Activated CD4-positive, alpha-beta memory T cell treated with anti-CD3 and anti-CD28 coated beads, Interleukin-2, amount 10 ng/mL, durations not matched to agents 7 days and 5 days (primary cell): ENCODE measurements at places on chromosomes 16 and 17.

DNA sequence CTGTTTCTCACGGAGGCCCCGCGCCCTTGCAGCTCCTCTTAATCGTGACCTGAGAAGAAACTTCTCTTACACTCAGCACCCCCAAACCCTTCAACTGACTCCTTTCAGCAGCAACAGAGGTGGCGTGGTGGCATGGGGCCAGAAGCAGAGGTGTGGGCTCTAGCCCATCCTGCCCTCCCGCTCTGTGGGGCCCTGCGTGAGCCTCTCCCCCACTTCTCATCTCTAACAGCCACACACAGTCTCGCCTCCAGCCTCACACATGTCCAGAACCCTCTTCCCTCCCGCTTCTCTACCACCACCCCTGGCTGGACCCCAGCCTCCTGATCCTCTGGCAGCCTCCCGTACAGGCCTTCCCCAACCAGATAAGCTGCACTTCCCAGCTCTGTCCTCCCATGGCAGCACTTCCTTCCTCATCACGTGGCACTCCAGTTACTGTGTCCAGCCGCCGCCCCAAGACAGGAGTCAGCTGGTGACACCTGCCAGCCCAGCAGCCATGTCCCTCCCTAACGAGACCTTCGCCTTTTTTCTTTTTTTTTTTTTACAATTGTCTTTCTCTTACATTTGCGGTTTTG is 30.5 kb downstream of the NSMCE1 start:
- DNase-seq: no peak

DNA sequence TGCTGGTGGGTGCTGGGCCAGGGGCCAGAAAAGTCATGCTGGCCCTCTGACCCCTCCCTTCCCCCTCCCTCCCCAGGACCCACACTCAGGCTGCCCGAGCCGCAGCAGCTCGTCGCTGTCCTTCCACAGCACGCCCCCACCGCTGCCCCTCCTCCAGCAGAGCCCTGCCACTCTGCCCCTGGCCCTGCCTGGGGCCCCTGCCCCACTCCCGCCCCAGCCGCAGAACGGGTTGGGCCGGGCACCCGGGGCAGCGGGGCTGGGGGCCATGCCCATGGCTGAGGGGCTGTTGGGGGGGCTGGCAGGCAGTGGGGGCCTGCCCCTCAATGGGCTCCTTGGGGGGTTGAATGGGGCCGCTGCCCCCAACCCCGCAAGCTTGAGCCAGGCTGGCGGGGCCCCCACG is 8.3 kb upstream of the CISD3 start:
- DNase-seq: no peak

DNA sequence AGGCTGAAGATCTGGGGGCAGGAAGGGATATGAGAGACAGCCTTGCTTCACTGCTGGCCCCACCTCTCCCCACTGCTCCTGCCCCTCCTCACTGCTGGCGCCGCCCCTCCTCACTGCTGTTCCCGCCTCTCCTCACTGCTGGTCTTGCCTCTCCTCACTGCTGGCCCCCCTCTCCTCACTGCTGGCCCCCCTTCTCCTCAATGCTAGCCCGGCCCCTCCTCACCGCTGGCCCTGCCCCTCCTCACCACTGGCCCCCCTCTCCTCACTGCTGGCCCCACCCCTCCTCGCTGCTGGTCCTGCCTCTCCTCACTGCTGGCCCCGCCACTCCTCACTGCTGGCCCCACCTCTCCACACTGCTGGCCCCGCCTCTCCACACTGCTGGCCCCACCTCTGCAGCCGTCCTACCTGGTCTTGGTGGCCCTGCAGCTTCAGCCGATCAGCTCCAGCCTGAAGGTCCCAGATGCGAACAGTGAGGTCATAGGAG is 9.5 kb upstream of the PAM16 start:
- no peak for DNase-seq

DNA sequence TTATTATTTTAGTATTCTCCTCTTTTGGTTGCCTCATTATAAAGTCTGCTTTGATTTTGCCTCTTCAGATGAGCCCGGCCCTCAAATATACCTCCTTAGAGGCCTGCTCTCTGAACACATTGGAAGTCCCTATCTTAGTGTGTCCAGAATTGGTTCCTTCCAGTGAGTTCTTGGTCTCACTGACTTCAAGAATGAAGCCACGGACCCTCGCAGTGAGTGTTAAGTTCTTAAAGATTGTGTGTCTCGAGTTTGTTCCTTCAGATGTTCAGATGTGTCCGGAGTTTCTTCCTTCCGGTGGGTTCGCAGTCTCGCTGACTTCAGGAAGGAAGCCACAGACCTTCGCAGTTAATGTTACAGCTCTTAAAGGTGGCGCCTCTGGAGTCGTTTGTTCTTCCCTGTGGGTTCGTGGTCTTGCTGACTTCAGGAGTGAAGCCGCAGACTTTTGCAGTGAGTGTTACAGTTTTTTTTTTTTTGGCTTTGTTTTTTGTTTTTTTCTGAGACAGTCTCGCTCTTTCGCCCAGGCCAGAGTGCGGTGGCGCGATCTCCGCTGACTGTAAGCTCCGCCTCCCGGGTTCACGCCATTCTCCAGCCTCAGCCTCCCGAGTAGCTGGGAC is 45.8 kb upstream of the NOS2 start:
- DNase-seq: peak; percentile 39

DNA sequence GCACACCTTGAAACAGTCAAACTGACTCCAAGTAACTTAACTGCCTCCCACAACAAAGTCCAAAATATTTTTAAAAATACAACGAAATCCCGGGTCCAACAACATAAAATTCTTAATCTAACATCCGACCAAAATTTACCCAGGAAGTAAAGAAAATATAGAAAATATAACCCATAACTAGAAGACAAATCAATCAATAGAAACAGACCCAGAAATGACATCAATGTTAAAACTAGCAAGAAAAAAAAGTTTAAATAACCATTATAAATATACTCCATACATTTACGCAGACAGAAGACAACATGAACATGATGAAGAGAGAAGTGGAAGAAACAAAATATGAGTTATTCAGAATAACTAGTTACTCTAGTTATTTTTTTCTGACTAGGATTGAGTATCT is 3.7 kb downstream of the ZNF597 start:
- no peak for DNase-seq

- DNase-seq: no peak
Observed at GRCh38 chr16:85220964-85221731, 108.9 kb upstream of the CIBAR2 start.

DNA sequence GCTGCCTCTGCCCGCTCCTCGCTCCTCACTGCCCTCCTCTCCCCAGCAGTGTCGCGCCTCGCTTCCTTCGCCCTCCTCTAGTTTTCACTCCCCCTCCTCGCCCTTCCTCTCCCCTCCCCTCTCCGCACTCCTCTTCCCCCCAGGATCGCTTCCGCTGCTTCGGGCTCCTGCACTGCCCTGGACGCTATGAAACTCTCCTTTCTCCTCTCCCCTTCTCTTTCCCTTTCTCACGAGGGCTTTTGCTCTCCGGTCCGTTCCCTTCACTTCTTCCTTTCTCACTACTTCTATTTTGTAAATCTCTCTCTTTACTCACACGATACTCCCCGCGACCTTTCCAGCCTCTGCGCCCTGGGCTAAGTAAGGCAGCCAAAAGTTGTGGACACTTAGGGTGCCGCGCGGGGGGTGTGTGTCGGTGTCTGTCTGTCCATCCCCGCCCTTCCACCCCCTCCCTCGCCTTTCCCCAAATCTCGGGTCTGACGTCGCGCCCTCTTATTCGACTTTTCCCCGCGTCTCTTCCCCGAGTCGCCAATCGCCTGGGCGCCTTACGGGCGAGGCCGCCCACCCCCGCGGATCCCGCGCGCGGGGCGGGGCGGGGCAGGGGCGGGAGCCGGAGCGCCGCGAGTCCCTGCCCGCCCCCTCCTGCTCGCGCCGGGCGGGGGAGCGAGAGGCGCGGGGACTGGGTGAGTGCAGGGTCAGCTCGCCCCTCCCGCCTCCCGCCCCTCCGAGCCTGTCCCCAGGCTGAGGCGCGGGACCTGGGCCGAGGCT is at the start of gene IRX3:
IRX3 (minus strand) TSS at position 422 of the 765 bp plus-strand sequence. CDS start 737 bp downstream, outside the sequence.
- peak; percentile 37 for DNase-seq

GRCh38 chr17:51006601-51007000 is 114.1 kb downstream of the SPAG9 start:
- DNase-seq: no peak

- no peak for DNase-seq
Observed at GRCh38 chr17:5897275-5897911, 172.8 kb upstream of the WSCD1 start.

DNA sequence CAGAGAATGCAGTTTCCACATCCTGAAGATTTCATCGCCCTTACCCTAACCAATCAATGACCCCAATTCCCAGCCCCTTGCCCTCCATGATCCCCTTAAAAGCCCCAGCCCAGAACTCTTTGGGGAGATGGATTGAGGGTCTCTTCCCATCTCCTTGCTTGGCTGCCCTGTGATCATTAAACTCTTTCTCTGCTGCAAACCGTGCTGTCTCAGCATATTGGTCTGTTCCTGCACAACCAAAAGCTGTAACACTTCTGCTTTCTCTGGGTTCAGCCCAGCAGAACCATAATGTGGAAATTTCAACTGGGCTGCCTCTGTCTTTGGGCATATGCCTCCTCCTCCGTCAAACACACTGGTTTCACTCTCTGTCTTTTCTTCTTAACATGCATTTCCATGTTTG is 67.0 kb upstream of the NLRP1 start:
- DNase-seq: no peak

DNA sequence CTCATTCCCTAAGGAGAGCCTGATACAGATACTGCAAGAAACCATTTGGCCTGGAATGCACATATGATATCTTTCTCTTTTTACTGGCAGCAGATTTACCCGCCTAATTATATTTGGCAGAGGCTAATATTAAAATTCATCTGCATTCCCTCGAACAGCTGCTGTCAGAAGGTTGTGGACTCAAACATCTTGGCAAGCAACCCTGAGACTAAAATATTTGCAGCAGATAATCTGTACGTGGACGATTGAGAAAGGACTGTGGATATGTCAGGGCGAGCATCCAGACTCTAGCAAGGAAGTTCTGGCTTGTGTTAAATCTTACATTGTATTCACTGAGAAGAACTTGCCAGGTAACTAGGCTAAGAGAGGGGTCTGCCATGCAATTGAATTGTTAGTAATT is 65.2 kb downstream of the SNX20 start:
- DNase-seq: no peak

GRCh38 chr17:5226940-5227878 is 7.5 kb downstream of the SCIMP start:
- DNase-seq: no peak

DNA sequence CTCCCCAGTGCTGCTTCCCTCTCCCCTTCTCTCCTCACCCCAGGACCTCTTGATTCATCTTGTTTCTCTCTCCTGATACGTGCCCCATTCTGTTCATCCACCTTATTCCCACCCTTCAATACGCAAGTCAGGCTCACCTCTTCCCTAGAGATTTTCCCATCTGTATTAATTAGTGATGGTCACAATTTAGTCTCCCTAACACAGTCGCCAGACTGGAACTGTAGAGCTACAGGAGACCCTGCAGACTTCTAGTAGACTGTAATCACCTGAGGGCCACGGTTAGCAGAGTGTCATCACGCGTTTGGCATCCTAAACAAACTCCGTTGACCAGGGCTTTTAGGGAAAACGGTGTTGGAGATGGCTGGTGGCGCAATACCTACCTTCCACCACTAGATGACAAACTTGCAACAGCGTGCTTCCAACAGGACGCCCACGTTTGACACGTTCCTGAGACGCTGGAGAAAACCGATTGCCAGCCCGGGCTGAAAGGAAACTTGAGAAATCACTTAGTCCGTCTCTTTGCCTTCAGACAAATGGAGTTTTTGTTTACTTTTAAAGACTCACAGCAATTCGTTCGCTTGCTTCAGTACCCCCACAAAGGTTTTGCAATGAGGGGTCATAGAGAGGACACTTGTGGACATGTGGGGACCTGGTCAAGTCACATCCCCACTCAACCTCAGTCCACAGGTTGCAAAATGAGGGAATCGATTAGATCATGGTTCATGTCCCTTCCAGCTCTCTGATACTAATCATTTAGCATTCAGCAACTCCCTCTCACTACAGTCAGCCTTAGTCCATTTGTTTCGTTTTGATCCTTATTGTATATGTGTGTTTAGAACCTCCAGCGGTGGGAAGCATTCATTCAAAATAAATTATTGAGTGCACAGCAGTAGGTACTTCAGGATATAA is 20.6 kb downstream of the MYL4 start:
- DNase-seq: peak; percentile 76

DNA sequence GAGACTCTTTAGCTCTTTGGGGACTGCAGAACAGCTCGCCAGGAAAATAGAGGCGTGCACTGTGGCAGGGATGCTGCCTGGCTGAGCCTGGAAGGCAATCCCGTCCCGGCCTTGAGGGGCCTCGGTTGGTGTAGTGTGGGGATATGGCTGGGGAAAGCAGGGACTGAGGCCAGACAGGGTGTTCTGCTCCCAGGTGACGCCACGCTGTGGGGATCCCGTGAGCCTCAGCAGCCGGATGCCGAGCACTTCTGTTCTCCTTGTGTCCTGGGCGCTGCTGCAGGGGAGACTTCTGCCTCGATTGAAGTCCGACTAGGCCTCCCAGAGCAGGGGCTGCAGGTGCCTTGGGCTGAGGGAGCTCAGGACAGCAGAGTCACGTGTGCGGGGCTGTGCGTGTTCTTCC is 72.6 kb downstream of the BANP start:
- no peak for DNase-seq

- no peak for DNase-seq
Observed at GRCh38 chr17:8062807-8063483, 24.1 kb downstream of the ALOX15B start.

DNA sequence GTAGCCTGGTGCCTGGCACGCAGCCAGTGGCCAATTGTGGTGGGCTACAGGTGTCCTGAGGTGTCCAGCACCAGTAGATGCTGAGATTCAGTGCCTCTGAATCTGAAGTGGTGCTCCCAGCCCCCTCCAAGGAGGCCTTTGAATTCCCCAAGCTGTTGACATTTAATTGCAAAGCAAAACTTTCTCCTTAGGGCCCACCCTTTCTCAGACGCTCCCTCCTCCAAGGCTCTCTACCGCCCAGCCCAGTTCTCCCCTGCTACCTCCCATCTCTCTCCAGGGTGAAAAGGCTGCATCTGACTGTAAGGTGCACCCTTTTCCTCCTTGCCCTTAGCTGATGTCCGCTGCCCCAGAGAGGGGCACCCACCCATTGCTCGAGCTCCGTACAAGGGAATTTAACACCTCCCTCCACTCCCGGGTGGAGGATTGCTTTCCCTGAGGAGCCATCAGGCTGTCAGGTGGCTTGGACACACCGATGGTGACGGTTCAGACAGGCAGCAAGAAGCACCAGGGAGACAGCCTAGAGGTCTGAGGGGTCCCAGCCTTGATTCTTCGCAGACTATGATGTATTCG is 1.7 kb downstream of the BEAN1 start:
- DNase-seq: no peak

DNA sequence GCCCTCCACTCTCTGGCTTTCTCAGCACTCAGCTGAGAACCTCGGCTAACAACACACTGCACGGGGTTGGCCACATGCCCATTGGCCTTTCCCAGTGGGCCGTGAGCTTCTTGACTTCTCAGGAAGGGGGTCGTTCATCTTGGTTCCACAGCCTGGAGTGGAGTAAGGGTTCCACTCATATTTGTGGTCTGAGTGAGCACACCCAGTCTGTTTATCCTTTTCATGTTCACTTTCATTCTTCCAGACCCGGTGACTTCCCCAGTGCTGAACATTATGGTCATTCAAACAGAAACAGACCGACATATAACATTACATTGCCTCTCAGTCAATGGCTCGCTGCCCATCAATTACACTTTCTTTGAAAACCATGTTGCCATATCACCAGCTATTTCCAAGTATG is 8.2 kb downstream of the MILR1 start:
- no peak for DNase-seq
